ENCODE measurements at places on chromosomes 13 and 19.

GRCh38 chr13:98697791-98698190 is 54.7 kb downstream of the SLC15A1 start:
- DNase-seq = no peak

GRCh38 chr13:45021250-45021649 is 31.9 kb downstream of the GPALPP1 start:
- no peak for DNase-seq

GRCh38 chr13:99496184-99497142 is 4.8 kb upstream of the TM9SF2 start:
- peak; percentile 64 for DNase-seq

DNA sequence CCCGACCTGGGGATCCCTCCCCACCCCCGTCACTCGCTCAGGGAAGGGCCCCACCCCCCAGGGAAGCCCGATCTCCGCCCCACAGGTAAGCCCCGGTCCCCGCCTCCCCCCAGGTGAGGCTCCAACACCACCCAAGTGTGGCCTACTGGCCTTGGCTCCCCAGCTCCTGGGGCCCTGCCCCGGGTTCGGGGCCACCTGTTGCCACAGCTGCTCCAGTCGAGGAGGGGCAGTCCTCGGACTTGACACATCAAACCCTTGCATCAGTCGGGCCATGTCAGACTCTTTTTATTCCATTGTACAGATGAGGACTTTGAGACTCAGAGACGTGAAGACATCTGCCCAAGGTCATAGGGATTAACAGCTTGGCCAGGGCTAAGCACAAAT is 512 bp downstream of the CC2D1A start:
- DNase-seq = peak; percentile 26

- no peak for DNase-seq
These were observed 52.0 kb downstream of the KLF5 start for GRCh38 chr13:73110814-73111213.
